T-helper 22 cell (primary cell): ENCODE measurements at places on chromosomes 5 and 9.

- DNase-seq, result no peak
Measured at GRCh38 chr5:132446621-132447020, 44.0 kb downstream of the IRF1 start.

- no peak for DNase-seq
Measured at GRCh38 chr9:76624391-76625048, 139.7 kb upstream of the PCA3 start.

DNA sequence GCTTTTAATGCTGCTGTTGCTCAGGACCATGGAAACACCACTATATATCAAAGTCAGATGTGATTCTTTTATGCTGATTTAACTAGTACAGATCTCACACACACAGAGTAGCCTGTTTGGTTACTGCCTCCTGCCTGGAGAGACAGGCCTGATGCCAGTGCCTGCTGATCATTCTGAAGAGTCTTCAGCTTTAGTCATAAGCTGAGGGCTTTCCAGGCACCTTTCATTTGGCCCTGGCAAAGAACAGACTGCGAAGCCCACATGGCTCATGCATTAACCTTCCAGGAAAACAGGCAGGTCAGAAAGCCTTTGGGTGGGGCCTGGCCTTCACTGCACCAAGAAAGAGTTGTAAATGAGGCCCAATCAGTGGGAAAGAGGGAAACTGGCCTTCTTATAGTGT is 144.7 kb downstream of the SAXO1 start:
- DNase-seq, result no peak

- no peak for DNase-seq
Measured at GRCh38 chr9:37936376-37936775, 32.4 kb upstream of the SLC25A51 start.

DNA sequence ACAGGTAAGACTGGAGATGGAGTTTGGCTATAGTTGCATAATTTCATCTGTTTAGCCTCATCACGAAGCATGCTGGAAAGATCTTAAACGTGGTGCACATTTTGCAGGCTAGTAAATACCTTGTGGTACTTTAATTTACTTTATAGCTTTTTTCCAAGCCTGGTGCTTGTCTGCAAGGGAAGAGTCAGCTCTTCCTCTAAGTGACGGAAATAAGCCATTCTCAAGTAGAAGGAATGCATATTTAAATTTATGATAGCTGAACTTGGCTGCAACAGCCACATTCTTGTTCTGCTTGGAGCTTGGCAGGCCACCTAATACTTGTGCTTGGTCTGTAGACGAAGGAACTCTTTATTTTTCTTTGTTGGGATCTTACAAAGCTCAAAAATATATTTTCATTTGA is 188.0 kb upstream of the PIK3R1 start:
- no peak for DNase-seq

GRCh38 chr9:95092262-95093072 is 225.0 kb downstream of the FANCC start:
- DNase-seq, result no peak
